T follicular helper cell (primary cell): ENCODE measurements at places on chromosomes 1 and 21.
A peak's percentile ranks its signal among the peaks of the same experiment; 100 is the strongest.

DNA sequence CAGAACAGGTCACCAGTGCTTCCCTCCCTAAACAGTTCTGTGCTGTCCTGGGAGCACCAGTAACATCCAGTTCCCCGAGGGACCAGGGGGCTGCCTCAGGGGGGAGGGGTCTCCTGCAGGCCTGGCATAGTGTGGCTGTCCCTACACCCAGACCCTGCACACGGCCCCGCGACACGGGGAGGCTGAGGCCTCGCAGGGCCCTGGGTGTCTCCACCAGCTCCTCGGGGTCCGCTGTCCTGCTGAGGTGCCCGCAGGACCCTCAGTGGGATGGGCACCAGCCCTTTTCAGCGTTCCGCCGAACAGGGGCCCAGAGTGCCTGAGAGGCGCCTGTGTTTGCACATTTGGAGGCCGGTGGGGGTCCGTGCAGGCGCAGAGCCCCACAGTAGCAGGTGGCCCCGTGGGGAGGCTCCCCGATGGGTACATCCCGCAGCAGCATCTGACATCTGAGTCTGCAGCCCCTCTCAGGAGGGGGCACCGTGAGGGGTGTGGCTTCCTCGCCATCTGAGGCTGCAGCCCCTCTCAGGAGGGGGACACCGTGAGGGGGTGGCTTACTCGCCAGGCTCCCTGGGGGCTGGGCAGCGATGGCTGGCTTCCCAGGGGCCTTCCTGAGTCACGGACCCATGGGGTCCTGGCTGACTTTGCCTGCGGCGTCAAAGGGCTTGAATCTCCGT, 18.5 kb upstream of the C1orf159 start:
- no peak for DNase-seq

GRCh38 chr1:11496551-11497080, 17.7 kb downstream of the DISP3 start:
- DNase-seq = no peak

DNA sequence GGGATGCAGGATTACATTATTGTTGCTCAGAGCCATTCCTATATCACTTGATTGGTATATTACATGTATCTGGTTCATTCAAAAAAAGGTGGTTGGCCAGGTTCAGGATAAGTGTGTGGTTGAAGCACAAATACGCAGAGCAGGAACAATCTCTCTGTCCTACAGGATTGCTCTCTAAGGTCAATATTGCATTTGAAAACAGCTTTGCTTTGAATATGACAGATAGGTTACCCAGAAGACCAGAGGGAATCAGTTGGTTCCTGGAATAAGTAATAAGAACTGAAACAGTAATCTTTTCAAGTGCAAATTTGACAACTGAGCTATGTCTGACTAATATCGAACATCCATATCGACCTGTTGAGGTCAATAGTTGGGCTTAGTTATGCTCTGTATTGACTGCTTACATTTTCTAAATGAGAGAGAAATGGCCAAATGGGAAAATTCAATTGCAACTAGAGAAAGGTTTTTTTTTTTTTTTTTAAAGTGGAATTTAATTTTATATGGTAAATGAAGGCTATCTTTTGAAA, 176.8 kb downstream of the ATP6V1G3 start:
- DNase-seq = no peak

DNA sequence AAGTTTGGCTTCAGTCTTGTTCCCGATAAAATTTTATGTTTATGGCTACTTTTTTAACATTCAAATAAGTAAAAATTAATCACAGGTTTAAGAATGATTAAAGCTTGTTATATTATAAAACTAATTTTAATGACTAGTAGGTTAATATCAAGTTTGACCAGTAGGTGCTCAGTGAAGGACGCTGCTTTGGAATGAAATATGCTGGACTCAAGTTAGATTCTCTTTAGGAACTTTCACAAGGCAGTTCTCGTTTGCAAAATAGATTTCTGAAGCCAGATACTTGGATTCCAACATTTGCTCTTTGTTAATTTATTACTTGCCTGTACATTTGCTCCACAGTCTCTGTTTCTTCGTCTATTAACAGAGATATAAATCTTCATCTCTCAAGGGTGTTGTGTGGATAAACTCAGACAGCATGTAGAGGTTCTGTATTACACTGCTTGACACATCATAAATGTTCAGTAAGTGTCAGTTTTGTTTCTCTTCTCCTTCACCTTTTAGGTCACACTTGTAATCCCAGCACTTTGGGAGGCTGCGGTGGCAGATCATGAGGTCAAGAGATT, 432.8 kb upstream of the CHRM3 start:
- DNase-seq = no peak

DNA sequence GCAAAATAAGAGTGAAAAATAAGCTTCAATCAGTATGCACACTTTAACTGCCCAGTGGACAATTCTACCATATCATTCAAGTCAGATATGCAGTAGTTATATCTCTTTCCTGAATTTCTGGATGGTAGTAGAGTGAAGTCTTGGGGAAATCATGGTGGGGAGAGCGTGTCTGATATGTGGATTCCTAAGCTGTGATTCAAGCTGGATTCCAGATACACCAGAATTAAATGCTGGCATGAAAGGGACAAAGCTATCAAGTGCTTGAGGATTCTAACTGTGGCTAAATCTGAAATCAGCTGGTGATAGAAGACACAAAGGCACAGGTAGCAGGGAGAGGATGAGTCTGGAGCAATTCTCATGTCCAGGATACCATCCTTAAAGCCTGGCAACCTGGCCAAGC, 323.5 kb downstream of the DUSP10 start:
- no peak for DNase-seq

GRCh38 chr1:19372136-19372514, 60.0 kb downstream of the SLC66A1 start:
- DNase-seq = no peak

- no peak for DNase-seq
Observed at GRCh38 chr1:194466706-194467105, 1280.3 kb upstream of the B3GALT2 start.

DNA sequence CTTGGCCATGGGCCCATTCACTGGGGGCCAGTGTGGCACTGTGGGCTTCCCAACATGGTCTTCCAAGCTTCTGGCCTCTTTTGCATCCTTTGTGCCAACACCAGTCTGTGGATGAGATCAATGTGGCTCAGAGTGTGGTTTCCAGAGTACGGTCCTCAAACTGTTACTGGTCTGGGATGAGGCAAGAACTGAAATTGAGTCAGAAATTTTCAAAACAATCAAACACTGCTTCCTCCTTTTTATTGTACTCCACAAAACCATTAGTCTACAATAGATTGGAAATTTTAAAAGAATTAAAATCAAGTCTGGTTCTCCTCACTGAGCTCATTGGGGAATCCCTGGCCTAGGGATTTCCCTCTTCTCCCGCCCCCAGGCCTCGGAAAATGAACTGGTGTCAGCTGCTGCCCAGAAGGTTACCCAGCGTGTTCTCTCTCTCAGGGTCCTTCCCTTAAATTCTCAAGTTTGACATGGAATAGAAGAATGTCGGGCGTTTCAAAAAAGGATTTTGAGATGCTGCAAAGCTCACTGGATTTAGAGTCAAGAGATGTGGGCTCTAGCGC, 222.0 kb downstream of the SDCCAG8 start:
- DNase-seq = no peak

DNA sequence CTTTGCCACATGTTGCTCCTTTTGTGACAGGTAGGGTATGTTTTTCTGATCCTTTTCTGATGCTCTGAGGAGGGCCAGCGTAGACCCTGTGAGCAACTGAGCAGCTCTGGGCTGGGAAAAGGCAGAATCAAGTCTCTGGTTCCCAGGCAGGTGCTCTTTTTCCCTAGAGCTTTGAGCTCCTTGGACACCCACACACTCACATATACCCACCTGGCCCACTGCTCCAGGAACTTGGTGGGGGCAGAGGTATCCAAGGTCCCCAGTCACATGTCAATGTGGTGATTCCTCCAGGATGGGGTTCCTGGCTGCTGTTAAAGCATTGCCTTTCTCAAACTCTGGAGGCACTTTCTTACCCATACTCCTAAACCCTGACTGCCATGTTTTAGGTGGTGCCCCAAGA, 5.4 kb downstream of the CD2 start:
- no peak for DNase-seq

- DNase-seq = peak; percentile 19
Observed at GRCh38 chr1:160108888-160109662, 6.5 kb upstream of the ATP1A2 start.

DNA sequence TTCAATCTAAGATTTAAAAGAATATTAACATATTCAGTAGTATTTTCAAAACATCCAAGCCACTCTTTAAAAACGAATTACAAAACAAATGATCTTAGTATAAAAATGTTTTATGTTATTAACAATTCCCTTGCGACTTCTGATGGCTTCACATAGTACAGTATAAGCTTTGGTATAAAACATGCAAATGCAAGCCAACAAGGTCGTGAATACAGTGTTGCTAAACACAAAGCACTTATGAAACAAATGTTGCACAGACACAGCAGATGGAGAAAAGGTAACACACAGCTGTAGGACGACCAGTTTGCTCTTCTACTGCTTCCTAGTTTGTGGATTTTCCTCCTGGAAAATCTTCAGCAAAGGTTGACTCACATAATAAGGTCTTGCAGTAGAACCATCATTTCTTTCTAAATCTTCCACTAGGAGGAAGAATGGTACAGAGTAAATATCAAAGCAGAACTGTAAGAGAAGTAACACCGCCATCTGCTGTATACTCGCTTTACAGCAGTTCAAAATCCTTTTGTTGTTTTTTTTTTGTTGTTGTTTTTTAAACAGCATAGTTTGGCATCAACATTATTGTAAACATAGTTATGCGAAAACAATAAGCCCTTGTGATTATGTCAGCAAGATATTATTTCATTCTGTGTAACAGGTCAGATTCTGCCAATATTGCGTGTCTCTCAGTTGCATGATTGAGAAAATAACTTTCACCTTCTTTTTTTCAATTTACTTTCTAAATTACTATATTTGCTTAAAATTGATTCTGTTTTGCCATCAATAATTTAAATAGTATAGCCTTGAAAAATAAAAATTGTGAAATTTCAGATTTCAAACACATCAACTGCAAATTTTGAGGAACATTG, 69.5 kb downstream of the LHX8 start:
- no peak for DNase-seq

GRCh38 chr1:33501309-33501708, 28.9 kb downstream of the ZSCAN20 start:
- no peak for DNase-seq

- DNase-seq = no peak
Observed at GRCh38 chr1:17765444-17766411, 10.6 kb downstream of the ACTL8 start.

DNA sequence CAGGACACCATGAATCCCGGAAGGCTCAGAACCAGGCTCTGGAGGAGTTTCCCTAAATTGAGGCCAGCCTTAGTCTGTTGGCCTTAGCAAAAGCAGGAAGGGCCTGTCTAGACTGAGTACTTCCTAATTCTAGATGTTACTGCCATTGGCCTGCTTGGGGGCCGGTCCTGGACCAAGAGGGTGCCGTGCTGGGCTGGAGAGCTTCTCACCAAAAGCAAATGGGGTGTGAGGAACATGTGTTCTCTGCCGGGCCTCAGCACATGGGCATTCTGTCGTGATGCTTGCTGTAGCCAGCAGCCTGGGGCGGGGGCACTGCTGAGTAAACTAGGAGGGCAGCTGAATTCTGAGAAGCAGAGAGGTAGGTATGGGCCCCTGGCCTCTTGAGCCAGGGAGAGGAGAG, 35.7 kb upstream of the MAN1C1 start:
- DNase-seq = no peak

DNA sequence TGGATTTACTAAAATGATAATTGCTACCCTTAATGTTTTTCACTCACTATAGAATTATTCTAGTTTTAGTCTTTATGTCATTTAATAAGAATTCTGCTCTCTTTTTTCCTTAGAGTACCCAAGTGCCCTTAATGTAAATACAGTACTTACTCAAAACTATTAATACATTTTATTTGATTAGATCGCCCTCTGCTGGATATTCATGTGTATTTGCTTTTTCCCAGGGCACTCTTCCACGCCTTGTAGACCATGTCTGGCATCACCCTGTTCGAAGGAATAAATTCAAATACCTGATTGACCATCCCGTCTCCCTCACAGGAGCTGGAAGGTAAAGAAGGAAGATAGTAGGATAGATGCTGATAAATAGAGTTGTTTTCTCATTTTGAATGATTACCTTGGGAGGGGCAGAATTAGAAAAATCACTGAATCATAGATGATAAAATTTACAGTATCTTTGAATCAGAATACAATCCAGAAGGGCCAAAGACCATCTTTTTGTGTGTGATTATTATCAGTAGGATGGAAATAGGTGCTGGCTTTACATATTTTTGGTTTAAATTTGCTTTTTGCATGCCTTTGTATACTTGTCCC, 4.1 kb downstream of the AXDND1 start:
- no peak for DNase-seq

DNA sequence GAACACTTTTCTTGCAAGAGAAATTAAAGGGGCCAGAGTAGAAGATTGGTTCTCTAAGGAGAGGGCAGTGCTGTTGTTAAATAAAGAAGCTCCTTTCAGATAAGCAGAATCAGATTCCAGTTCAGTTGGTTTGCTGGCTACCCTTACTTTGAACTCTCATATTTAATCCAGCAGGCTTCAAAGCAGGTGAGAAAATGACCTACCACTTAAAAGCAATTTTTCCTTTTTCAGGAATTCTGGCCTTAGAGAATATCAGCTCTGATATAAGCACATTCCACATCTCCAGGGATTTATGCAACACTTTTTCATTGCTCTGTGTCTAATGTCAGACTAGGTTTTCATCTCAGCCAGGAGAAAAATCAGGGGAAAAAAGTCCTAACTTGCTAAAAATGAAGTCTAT, 28.7 kb downstream of the WNT2B start:
- DNase-seq = no peak

DNA sequence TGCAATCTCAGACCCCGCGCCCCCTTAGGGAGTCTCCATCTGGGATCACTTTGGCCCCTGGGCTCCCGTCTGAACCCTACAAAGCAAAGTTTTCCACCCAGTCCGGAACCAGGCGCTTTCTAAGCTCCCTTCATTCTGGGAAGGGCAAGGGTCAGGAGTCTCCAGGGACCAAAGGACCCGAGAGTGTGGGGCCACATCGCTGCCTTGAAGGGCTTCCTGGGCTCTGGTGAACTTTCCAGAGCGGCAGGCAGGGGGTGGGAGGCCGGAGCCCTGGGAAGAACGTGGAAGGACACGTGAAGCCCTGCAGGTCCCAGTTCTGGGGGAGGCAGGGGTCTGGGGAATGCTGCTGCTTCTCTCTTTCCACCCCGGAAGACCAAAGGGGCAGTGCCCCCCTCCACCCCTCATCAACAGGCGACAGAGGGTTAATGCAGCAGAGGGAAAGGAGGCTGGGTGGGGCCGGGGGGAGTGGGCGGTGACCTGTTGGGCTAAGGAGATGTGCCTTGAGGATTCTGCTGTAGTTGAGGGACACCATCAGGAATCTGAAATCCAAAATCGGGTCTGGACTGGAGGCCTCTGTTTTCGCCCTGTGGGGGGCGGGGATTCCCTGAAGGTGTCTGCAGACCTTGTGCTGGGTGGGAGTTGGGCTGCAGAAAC, 734 bp downstream of the CDK18 start:
- no peak for DNase-seq

- DNase-seq = no peak
Observed at GRCh38 chr1:213104604-213105003, 53.6 kb downstream of the RPS6KC1 start.
